ENCODE measurements at places on chromosomes 6 and 20. TPM values are rescaled to one million over a fixed set of nuclear protein-coding genes. Genes with fewer than 3 reads are reported as not detected.

DNA sequence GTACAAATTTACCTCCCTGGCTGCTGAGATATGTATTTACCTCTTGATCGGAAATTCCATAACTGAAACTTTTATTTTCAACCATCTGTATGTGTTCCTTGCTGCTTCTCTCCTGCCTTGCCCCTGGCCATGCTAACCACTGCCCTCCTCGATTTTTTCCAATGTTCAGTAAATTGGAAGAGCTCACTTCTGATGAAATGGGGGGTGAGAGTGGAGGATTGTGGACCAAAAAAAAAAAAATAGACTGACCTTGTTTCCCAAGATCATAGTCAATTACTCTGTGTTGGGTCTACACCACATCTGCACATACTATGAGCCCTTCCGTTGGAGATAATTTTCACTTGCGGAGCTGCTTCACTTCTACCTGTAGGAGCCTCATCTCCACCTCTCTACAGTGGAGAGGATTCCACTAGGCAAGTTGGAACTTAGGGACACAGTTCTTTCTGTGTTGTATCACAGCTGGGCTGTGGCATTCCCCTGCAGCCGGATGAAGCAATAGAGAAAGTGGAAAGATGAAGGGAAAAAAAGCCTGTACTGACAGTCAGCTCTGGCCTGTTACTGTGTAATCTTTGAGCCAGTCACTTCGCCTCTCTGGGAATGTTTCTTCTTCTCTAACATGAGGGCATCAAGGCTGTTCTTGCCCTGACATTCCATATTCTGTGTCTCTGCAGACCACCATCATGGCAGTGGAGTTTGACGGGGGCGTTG lies 1.6 kb downstream of the PSMB9 start:
- no peak for DNase-seq

GRCh38 chr6:54070025-54070424 lies 41.2 kb upstream of the MLIP start:
- no peak for DNase-seq

Gene SRMS
- not detected for total RNA-seq

DNA sequence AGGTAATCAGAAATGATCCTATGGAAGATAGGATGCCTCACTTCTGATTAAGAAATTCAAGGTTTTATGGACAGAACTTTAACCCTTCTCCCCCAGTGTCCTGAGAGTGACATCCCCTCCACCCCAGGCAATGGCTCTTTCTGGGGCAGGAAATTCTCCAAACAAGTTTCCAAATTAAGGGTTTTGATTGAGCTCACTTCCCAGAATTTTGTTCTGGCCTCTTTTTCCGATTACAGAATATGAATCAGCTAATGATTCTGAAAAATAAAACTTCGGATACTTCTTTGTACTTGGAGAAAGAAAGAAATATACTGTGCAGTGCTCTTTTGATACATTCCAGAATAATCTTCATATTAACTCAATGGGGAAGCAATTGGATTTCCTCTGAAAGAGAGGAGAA lies 32.8 kb upstream of the TASP1 start:
- DNase-seq: no peak

DNA sequence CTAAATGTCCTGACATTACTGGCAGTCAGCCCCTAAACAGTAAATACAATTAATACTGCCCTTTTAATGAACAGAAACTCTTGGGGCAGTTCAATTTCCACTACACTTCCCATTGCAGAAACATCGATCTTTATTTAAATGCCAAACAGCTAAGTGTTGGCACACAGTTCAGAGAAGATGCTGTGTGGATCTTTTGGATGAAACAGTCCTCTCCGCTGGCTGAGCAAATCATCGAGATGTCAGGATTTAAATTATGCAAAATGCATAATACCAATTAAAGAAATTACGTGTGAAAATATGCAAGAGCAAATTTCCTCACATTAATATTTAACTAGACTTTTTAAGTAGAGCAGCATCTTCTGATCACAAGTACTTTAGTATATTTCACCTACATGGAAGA lies 132.6 kb downstream of the KIF16B start:
- no peak for DNase-seq

Gene CDSN
- under 0.01 TPM for total RNA-seq

GRCh38 chr6:166644681-166645080 lies 17.6 kb upstream of the RPS6KA2 start:
- DNase-seq: no peak

- no peak for DNase-seq
These were observed 5.1 kb downstream of the SOX4 start for GRCh38 chr6:21598674-21599023.

- no peak for DNase-seq
These were observed 184.0 kb downstream of the BMP7 start for GRCh38 chr20:57082357-57082945.

DNA sequence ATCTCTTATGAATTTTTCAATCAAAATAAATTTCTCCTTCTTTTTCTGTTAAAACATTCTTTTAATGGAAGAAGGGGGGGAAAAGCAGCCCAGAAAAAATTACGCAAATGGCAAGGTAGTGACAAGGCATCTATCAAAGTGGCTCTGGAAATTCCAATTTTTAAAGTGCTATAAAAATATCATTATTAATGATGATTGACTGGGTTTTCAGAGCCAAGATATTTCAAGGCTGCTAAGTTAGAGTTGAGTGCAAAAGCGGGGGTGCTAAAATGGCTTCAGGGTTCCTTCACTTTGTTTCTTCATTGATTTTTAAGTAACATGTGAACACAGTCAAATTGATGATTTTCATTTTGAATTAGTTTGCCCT lies 171.6 kb upstream of the CITED2 start:
- DNase-seq: no peak

Gene CASS4
- under 0.01 TPM for total RNA-seq

- no peak for DNase-seq
These were observed 363.3 kb downstream of the SMOC2 start for GRCh38 chr6:168804331-168804730.

DNA sequence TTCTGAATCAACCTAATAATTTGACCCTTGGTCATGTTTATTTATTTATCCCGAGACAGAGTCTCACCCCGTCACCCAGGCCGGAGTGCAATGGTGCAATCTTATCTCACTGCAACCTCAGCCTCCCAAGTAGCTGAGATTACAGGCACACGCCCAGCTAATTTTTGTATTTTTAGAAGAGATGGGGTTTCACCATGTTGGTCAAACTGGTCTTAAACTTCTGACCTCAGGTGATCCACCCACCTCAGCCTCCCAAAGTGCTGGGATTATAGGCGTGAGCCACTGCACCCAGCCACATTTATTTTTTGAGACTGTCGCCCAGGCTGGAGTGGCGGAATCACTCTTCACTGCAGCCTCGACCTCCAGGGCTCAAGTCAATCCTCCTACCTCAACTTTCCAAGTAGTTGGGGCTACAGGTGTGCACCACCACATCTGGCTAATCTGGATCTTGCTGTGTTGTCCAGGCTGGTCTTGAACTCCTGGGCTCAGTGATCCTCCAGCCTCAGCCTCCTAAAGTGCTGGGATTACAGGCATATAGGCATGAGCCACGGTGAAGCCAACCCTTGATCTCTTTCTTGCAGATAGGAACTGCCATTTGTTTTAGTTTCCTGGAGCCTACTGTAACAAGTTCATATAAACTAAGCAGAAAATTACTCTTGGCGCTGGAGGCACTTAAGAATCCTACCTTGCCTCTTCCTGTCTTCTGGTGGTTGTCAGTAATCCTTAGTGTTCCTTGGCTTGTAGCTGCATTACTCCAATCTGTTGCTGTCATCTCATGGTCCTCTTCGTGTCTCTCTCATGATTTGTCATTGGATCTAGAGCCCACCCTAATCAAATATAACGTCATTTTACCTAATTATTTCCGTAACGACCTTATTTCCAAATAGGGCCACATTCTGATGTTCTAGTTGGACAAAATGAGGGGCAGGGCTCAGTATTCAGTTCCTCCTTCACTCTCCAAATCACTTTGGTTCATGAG lies 2.3 kb downstream of the RPS18 start:
- no peak for DNase-seq

DNA sequence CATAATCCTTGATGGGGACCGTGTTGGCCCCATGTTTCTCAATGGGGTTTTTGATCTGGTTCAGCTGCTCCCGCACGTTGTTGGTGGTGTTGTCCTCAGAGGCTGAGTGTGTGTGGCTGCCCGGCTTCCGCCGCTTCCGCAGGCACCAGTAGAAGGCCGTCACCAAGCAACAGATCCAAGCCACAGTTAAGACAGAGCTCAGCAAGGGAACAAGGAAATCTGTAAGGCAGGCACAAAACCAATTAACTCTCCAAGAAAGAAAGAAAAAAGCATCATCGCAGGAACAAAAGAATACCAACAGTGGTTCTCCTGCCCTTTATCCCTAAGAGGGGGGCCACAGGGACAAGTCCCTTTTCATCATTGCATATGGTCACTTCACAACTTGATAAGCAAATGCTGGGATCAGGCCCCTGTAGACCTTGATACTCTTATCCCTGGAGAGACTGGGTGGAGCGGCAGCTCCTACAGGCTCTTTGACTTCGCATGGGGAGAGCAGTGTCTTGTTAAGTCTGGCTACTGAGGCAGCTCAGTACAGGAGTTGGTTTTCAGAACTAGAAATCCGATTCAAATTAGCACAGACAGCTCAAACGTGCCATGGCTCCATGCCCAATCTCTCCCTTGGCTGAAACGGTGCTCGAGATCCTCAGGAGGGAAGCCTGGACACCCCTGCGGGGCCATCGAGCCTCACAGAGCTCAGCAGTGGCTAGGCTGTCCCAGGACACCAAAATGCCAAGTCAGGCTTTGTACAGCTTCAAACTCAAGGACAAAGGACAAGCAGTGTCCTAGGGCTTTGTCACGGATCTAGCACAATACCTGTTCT lies 33.9 kb downstream of the JAG1 start:
- no peak for DNase-seq

DNA sequence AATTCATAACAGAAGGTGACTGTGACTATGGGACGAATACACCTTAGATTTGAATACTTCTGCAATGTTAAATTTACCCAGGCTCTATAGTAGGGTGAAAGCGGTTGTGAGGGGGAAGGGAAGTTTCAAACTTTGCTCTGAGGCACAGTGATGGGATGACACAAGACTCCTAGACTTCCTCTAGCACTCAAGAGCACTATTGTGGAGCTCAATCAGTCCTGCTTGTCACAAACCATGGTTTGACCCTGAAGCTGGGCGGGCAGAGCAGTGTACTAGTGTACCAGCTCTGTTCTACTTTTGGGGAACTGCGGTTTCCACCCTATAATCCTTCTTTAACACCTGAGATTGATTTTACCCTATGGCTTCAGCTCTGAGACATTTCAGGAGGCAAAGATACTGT lies 17.1 kb downstream of the TRIM27 start:
- no peak for DNase-seq

Gene KCNB1
- total RNA-seq: not detected

- DNase-seq: peak; percentile 96
These were observed 65.1 kb downstream of the CBFA2T2 start for GRCh38 chr20:33554914-33555420.

GRCh38 chr20:53833333-53834061 lies 236.9 kb downstream of the BCAS1 start:
- DNase-seq: no peak

- DNase-seq: no peak
These were observed 151.6 kb downstream of the SYNDIG1 start for GRCh38 chr20:24620937-24621519.

DNA sequence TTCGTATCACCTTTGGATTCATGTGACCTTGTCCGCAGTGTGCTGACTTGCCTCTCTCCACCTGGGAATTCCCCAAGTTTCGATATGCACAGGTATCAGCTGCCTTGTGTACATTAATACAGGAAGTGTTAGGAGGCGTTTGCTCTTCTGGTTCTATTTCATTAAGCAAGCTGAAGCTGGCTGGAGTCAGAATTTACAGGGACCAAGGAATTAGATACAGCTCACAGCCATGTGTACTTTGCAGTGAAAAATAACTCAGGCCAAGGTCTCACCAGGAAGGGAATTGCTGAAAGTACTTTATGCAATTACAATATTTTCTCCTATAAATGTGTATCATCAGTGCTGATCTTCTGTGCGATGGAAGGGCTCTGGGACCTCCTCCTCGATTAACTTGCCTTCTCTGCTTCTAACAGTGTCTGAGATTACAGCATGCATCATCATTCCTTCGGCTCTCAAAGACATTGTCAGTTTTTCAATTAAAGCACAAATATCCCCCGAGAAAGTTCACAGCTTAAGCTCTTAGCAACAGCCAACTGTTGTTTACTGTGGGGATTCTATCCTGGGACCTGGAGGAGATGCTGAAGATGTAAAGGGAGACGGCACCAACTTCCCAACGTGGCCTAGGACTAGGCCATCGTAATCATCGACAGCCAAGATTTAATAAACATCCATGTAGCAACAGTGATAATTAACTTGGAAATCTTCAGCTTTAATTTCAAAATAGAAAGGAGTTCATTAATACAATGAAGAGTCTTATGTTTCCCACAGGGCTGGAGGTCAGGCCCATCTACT lies 13.8 kb upstream of the TIAM2 start:
- DNase-seq: no peak

GRCh38 chr6:13431861-13432465 lies 55.4 kb downstream of the GFOD1 start:
- DNase-seq: peak; percentile 35

DNA sequence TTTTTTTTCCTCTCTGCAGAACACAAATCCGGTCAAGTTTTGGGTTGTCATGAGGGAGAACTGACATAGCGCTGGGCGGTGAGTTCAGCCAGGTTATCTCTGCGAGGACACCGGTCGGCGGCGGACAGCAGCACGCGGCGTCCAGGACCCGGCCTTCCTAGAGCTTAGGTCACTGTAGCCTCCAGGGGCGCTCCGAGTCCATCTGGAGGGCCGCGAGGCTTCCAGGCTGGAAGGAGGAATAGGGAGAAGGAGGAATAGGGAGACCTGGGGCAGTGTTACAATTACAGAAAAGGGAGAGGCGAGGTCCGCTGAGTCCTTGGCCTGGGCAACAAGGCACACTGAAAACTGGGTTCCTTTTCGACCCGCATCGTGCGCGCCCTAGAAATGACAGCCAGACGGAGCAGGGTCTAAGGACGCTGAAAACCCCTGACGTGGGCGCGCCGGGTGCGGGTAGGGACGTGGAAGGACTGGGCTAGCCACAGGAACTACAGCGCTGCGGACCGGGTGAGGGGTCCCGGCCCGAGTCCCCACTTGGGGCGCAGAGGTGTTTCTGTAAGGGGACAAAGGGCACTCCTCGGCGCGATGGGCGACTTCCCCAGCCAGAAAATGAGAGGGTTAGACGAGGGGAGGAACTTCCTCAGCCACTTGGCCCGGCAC lies 536 bp upstream of the FNDC1 start:
- no peak for DNase-seq

Gene RUNX2
- total RNA-seq: not detected

GRCh38 chr6:37657112-37657886 lies 40.4 kb downstream of the MDGA1 start:
- no peak for DNase-seq

Gene PRKN
- total RNA-seq: 0.39 TPM

Gene SCAND1
- total RNA-seq: 67.1 TPM
